AG09309 (cell line): ENCODE measurements at places on chromosomes 6 and 20.

- DNase-seq: no peak
Measured at GRCh38 chr6:33313105-33313708, 671 bp downstream of the TAPBP start.

GRCh38 chr20:41889126-41889843 lies 271.1 kb upstream of the CHD6 start:
- no peak for DNase-seq

GRCh38 chr20:24828992-24829648 lies 119.9 kb upstream of the CST7 start:
- DNase-seq: no peak

GRCh38 chr6:34056305-34057108 lies 89.4 kb downstream of the GRM4 start:
- peak; percentile 14 for DNase-seq

DNA sequence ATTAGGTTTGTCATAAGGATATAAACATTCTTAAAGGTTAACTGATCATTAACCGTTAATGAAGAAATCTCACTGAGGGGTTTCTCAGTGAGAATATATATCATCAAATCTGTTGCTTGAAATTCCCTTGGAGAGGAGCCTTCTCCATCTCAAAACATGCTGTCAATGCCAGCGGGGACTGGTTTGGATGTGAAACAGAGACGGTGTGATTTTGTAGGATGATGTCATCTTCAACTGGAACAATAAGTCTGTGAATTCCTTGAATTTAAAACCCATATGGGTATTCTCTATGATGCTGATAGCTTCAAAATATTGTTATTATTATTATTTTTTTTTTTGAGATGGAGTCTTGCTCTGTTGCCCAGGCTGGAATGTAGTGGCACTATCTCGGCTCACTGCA lies 75.9 kb downstream of the GMPR start:
- no peak for DNase-seq

DNA sequence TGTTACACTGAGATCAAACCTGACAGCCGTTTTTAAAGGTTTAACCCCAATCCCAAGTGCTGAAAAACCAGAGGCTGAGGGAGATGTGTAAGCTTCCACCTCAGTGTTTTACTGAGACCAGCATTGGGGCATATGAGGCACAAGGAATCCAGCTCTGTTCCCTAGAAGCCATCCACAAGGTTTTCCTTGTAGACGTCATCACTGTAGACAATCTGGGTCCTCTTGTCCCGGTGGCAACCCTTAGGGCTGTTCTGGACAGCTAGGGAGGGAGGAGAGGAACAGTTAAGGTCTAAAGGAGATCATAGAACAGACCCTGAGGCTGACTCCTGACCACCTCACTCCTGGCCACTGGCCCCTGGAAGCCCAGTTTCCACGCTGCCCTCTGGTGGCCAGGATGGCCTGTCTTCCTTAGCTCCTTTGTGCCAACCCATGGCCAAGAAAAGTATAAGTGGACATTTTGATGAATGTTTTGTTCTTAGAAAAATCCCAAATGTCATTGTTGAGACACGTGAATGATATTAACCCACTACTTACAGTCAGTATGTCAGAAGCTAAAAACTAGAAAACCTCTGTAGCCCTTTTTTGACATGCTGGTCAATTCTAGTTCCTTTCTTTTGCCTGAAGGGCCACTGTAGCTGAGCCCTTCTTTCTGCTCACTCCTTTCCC lies 6.4 kb downstream of the CFB start:
- no peak for DNase-seq

GRCh38 chr20:33110147-33110825 lies 30.8 kb downstream of the BPIFB4 start:
- DNase-seq: no peak

DNA sequence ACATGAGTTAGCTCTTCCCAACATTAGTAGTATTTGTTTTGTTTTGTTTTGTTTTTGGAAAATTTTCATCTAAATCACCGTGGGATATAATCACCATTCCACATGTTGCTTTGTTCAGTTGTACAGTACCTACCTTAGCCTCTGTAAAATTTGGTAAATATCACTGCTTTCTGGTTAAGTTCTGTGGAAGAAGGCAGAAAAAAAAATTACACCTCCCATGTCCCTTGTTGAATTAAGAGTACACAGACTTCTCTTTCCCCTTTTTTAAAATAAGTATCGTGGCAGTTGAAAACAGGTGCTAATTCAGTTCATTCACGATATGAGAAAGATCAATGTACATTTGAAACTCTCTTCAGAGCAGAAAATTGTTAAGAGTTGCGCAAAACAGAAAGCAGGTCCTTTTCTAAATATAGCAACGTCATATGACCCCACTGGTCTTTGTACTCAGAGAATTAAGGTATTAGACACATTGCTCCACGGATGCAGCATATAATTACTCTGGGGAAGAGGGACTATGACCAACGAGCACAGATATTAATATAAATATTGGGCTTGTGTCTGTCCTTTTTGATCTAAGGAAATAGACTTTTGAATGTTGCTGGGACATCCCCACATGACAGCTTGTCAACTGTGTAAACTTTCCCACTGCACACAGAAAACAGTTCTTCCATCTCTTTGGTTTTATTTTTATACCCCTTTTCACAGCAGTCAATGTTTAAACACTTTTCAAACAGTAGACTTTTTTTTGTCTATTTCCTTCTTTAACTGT lies 58.6 kb upstream of the ZNF217 start:
- no peak for DNase-seq

DNA sequence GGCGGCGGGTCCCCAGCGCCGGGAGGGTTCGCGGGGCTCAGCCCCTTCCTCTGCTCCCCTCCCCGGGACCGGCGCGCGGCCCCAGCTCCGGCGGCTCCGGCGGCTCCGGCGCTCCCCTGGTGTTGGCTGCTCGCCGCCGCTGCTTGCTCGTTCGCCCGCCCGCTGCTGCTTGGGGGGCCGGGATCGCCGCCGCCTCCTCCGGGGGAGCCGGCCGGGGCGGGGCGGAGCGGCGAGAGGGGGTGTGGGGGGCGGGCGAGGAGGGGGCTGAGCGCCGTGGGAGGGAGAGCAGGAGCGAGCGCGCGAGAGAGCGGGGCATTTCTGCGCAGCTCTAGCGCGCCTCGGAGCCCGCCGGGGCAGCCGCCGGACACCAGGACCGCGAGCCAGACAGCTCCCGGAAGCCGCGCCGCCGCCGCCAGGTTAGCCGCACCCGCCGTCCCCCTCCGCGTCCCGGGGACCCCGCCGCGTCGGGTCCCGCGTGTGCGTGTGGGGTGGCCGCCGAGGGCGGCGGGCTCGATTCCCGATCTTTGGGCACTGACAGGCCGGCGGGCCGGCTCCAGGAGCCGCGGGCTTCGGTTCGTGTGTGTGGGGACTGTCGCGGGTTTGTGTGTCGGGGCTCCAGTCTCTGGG lies 62.0 kb upstream of the EPB41L1 start:
- no peak for DNase-seq

GRCh38 chr6:88157106-88157505 lies 9.0 kb downstream of the CNR1 start:
- no peak for DNase-seq

GRCh38 chr20:59937150-59937549 lies 3.0 kb downstream of the PPP1R3D start:
- no peak for DNase-seq

DNA sequence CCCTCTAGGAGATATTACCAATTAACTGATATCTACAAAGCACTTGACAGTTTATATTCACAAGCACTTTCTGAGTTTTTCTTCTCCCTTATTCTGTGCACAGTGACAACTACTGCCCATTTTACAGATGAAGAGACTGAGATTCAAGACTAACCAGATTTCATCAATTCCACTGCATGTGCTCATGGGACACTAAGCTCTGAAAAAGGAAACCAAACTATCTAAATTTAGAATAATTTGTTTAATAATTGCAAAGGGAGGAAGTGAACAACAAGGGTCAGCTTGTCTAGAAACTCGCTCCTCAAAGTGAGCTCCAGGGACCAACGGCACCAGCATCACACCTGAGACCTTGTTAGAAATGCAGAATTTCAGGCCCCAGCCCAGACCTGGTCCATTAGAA lies 50.8 kb upstream of the MYLIP start:
- no peak for DNase-seq

DNA sequence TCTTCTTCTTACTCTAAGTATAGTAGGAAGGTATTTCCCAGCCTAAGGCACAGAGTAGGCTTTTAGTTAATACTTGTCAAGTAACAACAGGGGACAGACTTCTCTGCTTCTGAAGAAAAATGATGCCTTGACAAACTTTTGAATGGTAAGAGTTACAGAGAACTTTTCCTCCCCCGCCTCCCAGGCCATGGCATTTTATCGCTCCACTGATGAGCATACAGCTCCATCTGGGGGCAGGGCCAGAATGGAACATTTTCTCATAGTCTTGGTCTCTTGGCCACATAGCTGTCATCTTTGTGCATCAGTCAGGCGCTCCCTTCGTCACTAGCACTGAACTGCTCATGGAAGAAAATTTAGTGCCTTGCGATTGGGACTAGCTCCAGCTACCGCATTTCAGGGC lies 1066.8 kb upstream of the CITED2 start:
- no peak for DNase-seq
